ENCODE measurements at places on chromosomes 16 and 17.
A peak's percentile ranks its signal among the peaks of the same experiment; 100 is the strongest.

- DNase-seq, result no peak
Measured at GRCh38 chr17:19785854-19786253, 37.8 kb upstream of the ALDH3A1 start.

GRCh38 chr16:28192806-28193529, 18.8 kb downstream of the XPO6 start:
- DNase-seq, result peak; percentile 84

DNA sequence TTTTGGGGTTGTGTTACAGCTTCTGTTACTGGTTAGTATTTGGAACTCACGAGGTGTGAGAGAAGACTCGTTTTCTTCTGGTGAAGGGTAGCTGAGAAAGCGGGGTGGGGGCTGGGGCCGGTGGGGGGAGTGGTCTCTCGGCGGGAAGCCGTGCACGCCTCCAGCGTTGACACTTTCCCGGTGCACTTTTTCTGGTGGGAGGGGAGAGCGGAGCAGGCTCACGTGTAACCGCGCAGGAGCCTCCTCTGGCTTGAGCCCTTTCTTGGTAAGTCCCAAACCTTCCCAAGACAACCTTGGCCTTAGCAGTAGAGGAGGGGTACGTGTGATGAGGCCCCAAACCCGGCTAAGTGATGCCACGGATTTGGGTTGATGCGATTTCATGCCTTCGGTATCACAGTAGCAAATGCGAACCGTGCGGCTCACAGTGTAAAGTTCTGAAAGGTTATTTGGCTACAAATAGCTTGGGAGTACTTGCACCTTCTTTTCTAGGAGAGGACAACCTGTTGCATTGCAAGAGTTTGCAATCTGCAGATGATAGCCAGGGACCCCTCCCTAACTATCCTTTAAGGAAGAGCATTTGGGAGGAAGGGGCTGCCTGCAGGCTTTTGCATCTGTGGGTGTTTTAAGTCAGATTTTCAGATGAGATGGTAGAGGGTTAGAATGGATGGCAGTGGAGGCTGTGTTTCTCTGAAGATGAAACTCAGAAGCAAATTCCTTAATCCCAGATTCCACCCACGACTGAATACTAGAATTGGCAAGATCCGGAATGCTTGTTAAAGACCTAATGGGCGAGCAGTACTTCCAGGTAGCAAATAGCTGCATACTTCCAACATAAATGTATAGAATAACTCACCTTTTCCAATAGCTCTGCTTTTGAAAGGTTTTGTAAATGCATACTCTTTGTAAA, 1.5 kb downstream of the HLF start:
- DNase-seq, result peak; percentile 19

- DNase-seq, result peak; percentile 22
Measured at GRCh38 chr17:70636517-70637133, 467.3 kb downstream of the KCNJ2 start.

DNA sequence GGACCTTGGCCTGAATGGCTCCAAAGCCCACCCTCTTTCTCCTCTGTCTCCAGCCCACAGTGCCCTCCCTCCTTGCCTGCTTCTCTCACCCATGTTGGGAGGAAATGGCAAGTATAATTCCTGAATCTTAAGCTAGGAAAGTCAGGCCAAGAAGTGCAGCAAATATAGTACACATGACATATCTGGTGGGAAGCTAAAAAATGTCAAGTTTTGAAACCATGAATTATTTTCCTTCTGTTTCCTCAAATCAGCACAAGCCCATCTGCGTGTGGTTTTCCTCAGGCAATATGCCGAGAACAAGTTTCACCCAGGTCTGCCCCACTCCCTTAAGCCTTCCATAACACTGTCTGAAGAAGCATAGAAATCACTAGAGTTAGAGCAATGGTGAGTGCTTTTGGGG, 502.8 kb upstream of the CDH11 start:
- no peak for DNase-seq
